DND-41 (cell line): ENCODE measurements at places on chromosomes 1 and 21.

DNA sequence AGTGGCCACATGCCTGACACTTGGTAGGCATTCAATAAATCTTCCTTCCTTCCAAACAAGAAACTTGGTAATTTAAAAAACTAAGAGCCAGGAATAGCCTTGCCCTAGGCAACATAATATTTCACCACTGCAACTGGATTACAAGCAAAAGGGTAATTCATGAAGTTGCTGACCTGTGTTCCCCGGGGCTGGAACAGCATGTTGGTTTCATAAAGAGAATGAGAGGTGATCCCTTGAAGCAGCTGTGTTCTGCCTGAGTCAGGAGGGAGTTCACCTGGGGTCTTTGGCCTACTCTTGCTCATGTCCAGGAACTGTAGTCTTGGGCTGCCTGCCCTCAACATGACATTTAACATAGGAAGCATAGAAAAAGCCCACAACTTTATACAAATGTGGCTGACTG is 329.0 kb upstream of the DAB1 start:
- DNase-seq: no peak

- no peak for DNase-seq
Observed at GRCh38 chr1:212623603-212624002, 15.0 kb downstream of the ATF3 start.

- DNase-seq: no peak
Observed at GRCh38 chr1:63264161-63264560, 58.2 kb upstream of the FOXD3 start.

- no peak for DNase-seq
Observed at GRCh38 chr1:60461925-60462595, 388.5 kb upstream of the C1orf87 start.

GRCh38 chr1:184025242-184025675 is 12.3 kb downstream of the COLGALT2 start:
- no peak for DNase-seq

DNA sequence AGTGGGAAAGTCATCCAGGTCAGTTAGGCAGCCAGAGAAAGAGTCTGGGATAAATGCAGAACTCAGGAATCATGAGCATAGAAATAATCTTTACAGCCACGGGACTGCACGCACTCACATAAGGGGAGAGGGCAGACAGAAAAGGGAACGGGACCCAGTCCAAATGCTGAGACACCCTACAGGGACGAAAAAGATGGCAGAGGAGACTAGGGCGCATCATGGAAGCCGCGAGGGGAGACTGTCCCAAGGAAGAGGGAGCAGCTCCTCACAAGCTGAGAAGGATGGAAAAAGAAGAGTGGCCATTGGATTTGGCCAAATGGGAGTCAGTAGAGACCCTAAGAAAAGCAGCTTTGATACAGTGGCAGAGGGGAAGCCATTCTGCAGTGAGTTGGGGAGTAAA is 102.9 kb upstream of the TLR5 start:
- no peak for DNase-seq

DNA sequence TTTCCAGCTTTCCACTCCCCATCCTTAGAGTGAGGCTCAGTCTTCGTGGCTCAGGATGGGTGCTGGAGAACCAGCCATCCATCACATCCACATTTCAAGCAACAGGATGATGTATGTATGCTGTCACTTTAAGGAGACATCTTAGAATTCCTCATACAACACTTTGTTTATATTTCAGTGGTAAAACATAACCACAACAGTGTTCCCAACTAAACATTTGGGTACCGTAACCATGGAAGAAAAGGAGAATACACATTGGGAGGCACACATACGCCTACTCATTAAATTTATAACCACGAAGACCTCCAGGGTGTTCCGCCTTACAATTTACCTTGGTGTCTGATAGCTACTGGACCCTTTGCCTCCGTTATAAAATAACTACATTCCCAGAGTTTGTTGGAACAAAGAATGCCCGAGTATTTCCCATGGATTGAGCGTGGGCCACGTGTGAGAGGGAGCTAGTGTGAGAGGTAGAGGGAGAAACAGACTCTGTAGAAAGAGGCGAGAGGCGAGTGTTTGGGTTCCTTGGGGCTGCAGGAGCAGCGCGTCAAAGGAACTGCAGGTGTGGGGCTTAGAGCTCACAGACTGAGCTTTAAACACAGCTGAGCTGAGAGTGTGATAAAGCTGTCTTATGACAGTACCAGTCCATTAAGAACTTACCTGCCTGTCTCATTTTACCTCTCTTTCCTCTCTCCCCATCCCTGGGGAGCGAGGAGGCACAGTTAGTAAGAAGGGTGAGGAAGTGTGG is 111.5 kb upstream of the USP24 start:
- DNase-seq: no peak

- DNase-seq: peak; percentile 76
Observed at GRCh38 chr1:229227298-229227919, 43.5 kb upstream of the RAB4A start.

DNA sequence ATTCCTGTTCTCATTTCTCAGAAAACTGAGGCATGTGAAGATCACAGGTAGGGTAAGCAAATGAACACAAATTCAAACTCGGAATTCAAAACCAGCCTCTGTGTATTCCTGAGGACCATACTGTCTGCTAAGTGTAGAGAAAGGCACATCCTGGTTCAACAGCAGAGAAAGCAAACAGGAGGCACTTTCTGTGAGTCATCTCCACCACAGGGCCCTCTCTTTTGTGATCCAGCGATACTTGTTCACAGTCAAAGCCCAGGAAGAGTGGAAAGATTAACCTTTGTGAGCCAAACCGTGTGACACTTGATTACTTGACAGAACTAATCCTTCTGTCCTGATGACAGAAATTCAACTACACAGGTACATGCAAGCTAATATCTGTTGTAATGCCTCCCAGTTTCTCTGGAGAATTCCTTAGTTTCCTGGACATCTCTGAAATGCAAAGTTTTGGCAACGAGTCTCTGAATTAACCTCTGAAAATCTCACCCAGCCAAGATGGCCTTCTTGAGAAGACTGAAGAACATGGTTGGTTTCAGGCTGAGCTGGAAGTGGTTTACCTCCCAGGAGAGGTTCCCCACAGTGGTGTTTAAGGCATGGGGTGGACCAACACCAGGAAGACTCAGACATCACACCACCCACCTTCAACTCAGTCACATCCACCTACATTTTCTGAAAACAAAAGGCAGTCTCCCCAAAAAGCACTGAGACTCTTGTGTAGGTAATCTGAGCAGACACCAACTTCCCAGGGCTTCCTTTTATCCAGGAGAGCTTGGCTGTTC is 98.2 kb upstream of the ERG start:
- no peak for DNase-seq

DNA sequence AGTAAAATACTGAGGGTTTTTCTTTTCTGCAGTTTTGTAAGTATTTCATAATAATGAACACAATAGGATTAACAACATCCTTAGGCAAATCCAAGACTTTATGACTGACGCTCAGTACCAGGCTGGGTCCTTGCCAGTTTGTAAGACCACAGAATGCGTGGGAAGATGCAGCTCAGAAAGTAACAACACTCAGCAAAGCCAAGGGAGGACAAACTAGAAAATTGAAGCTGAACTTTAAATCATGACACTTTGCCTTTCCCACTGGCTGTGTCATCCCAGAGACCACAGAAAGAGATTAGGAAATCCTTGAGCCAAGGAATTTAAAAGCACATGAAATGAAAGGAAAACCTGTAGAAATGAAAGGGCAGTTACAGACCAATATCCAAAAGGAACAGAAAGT is 426.3 kb upstream of the CHRM3 start:
- DNase-seq: no peak

DNA sequence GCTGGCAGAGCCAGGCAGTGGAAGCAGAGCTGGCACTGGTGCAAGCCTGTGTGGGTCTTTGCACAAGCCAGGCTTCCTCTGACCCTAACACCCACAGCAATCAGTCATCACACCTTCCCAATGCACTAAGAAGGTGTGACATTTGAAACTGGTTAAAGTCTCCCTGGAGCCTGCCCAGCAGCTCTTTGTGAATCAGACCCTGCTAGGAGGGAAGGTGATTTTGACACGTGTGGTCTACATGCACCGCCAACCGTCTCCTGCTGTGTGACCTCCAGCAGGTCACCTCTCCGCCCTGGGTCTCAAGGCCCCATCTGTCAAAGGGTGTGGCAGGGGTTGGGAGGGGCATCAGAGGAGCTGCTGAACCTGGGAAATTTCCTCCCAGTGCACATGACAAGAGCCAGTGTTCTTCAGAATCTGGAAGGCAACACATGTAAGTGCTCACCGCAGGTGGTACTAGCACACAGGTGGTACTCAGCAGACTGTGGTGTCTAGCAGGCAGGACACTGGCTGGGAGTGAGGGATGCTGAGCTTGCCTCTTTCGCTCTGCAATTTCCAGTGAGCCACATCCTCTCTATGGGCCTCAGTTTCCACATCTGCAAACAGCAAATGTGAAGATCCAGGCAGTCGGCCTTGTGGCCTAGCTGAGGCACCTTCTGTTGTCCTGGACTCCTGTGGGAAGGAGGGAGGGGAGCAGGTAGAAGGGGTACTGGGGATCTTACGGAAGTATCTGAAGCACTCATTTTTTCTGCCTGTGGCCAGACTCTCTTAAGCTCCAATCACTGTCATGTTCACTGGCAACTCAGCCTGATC is 123.2 kb downstream of the DMRTB1 start:
- no peak for DNase-seq

DNA sequence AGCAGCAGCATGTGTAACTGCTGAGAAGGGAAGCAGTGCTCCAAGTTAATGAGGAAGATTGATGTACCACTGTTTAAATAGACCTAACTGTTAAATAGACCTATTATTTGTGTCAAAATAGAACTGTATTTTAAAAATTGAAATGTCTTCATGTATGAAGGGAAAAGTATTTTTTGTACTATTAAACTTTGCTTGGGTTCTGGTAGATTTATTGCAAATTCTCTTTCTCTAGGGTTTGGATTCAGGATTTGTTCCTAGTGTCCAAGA is 128.3 kb downstream of the OSBPL9 start:
- no peak for DNase-seq

DNA sequence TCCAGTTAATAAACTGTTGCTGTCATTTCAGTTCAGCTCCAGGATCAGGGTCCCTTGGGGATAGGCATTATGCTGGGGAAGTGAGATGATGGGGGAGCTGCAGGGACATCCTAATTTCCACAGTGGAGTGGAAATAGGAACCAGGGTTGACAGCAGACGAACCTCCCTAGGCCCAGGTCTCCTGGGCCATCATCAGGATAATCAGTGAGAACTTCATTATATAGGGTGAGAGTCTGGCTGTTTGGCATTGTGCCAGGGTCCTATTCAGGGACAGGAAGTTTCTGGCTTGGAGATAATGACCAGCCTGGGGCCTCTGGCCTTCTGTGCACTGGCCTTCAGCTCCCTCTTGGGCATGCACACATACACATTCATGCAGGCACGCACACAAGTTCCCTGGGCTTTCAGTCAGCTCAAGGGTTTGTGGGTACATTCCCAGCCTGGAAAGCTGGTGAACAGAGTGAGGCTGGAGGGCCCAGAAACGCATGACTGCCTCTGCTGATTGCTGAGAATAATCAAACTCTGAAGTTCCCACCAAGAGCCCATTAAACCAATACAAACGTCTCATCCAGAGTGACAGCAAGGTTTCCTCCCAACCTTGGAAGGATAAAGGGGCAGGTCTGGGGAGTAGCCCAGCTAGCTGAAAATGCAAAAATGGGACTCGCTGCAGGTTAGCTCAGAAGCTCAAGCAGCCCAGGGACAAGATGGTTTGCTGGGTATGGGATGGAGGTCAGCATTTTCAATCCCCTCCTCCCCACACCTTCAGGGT is 13.9 kb upstream of the LRIG2 start:
- DNase-seq: no peak

- DNase-seq: no peak
Observed at GRCh38 chr21:31798842-31799704, 67.2 kb upstream of the SCAF4 start.

GRCh38 chr1:232965124-232965911 is 14.9 kb downstream of the NTPCR start:
- DNase-seq: no peak

DNA sequence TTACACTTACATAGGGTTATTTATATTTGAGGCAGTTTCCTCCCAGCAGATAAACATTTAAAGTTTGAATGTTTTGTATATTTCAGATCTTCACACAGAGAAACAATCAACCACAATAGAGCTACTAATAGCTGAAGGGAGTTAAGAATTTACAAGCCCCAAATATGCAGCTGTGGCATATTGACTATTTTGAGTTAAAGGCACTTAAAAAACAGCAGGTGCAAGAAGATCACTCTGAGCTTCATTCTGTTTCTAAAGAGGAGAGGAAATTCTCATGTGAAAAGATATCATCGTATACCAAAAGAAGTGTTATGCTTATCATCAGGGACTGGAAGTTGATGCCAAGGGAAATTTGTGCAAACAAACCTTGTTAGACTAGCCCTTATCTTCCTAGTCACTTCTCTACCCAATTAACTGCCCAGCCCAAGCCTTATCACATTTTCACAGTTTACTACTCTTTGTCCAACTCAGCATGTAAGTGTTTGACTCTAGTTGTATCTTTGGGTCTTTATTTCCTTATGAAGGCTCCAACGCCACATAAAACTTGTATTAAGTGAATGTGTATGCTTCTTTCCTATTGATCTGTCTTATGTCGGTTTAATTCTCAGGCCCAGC is 66.3 kb upstream of the COG2 start:
- no peak for DNase-seq

GRCh38 chr1:212010004-212010403 is 25.4 kb downstream of the INTS7 start:
- DNase-seq: no peak
